A549 treated with Hydrocortisone at 1 μM for 4 hours (cell line): ENCODE measurements at places on chromosomes 1 and 21. TPM values are rescaled to one million over a fixed set of nuclear protein-coding genes. Genes with fewer than 3 reads are reported as not detected.

Gene HFM1
- 0.06 to 0.07 TPM in 2 of 5 replicates, not detected in the others for total RNA-seq

Gene TMEM201
- 12.3 to 13.7 TPM (median 12.9 TPM) in 5 replicates for total RNA-seq

Gene CR2
- total RNA-seq = 0.02 to 0.03 TPM in 2 of 5 replicates, not detected in the others

Gene SPRR2F
- total RNA-seq = not detected in 5 replicates

Gene PALMD
- 0.13 to 0.31 TPM (median 0.27 TPM) in 5 replicates for total RNA-seq

Gene SPATA46
- not detected in 5 replicates for total RNA-seq

Gene RUNX3
- total RNA-seq = 4.2 to 5.5 TPM (median 5.4 TPM) in 5 replicates

Gene CLCC1
- 14.8 to 18.3 TPM (median 16.0 TPM) in 5 replicates for total RNA-seq

Gene CASQ2
- total RNA-seq = not detected in 5 replicates

Gene LCE1F
- not detected in 5 replicates for total RNA-seq

Gene CRYBG2
- total RNA-seq = 1.2 to 2.2 TPM (median 1.5 TPM) in 5 replicates

Gene PCP4
- not detected in 5 replicates for total RNA-seq

Gene IQCC
- total RNA-seq = 1.3 to 2.4 TPM (median 1.9 TPM) in 5 replicates

Gene TMPRSS15
- total RNA-seq = not detected in 5 replicates

Gene LORICRIN
- not detected in 5 replicates for total RNA-seq

Gene PDZK1
- total RNA-seq = 0.59 to 1.2 TPM (median 0.90 TPM) in 5 replicates

Gene SELL
- 0.20 to 0.40 TPM (median 0.25 TPM) in 5 replicates for total RNA-seq

Gene WDR26
- 30.2 to 42.6 TPM (median 33.8 TPM) in 5 replicates for total RNA-seq

Gene WNT9A
- 5.6 to 8.6 TPM (median 7.2 TPM) in 5 replicates for total RNA-seq

Gene CFHR2
- total RNA-seq = not detected in 5 replicates

Gene COL16A1
- 2.8 to 4.5 TPM (median 3.8 TPM) in 5 replicates for total RNA-seq

Gene SPTA1
- not detected in 5 replicates for total RNA-seq

Gene PLA2G2F
- total RNA-seq = not detected in 5 replicates

Gene SELENON
- 56.9 to 67.6 TPM (median 64.5 TPM) in 5 replicates for total RNA-seq

Gene SOAT1
- total RNA-seq = 26.0 to 32.3 TPM (median 29.5 TPM) in 5 replicates

Gene TNFRSF4
- total RNA-seq = 0.09 to 0.34 TPM (median 0.25 TPM) in 3 of 5 replicates, not detected in the others

Gene CD244
- total RNA-seq = not detected in 5 replicates

Gene SPATA17
- 2.2 to 2.8 TPM (median 2.2 TPM) in 5 replicates for total RNA-seq

Gene PDC
- not detected in 5 replicates for total RNA-seq

Gene TRIM58
- not detected in 5 replicates for total RNA-seq

Gene RBP7
- total RNA-seq = 5.2 to 6.9 TPM (median 5.6 TPM) in 5 replicates

Gene PRAMEF7
- total RNA-seq = not detected in 5 replicates

Gene STXBP3
- 16.8 to 26.9 TPM (median 17.9 TPM) in 5 replicates for total RNA-seq

Gene RORC
- 0.05 to 0.13 TPM (median 0.08 TPM) in 4 of 5 replicates, not detected in the other for total RNA-seq

Gene ZNF684
- 1.5 to 3.2 TPM (median 2.4 TPM) in 5 replicates for total RNA-seq

Gene CRYAA
- total RNA-seq = not detected in 5 replicates

Gene IRF2BP2
- 61.1 to 88.8 TPM (median 79.2 TPM) in 5 replicates for total RNA-seq

Gene S100A8
- total RNA-seq = not detected in 5 replicates

Gene VANGL2
- total RNA-seq = 0.55 to 1.0 TPM (median 0.76 TPM) in 5 replicates

Gene OR2G2
- total RNA-seq = not detected in 5 replicates

Gene PRR9
- not detected in 5 replicates for total RNA-seq

Gene BECN2
- total RNA-seq = not detected in 5 replicates

Gene HSPA13
- total RNA-seq = 10.8 to 19.8 TPM (median 14.3 TPM) in 5 replicates

Gene C8A
- total RNA-seq = not detected in 5 replicates

Gene SH2D1B
- 0.06 to 0.15 TPM (median 0.12 TPM) in 5 replicates for total RNA-seq

Gene PEF1
- 41.9 to 48.4 TPM (median 43.7 TPM) in 5 replicates for total RNA-seq

Gene ZNF695
- total RNA-seq = 2.3 to 2.6 TPM (median 2.5 TPM) in 5 replicates

Gene SPRR3
- not detected in 5 replicates for total RNA-seq

Gene ARMH1
- 0.55 to 1.1 TPM (median 0.92 TPM) in 5 replicates for total RNA-seq

Gene ACKR1
- total RNA-seq = 0.05 to 0.15 TPM (median 0.06 TPM) in 3 of 5 replicates, not detected in the others

Gene MROH9
- total RNA-seq = not detected in 5 replicates

Gene TMCO2
- not detected in 5 replicates for total RNA-seq

Gene FOXD3
- total RNA-seq = 0.59 to 0.92 TPM (median 0.80 TPM) in 5 replicates

Gene FLG2
- not detected in 5 replicates for total RNA-seq

Gene RNF115
- total RNA-seq = 11.2 to 13.9 TPM (median 13.5 TPM) in 5 replicates
